Fibroblast of skin of right biceps (primary cell): ENCODE measurements at places on chromosomes 1 and 21.
A peak's percentile ranks its signal among the peaks of the same experiment; 100 is the strongest.

GRCh38 chr1:173302890-173303829 lies 96.0 kb upstream of the TNFSF4 start:
- DNase-seq, result no peak

- DNase-seq, result peak; percentile 46
Observed at GRCh38 chr1:92030656-92031107, 897 bp downstream of the EPHX4 start.

- peak; percentile 97 for DNase-seq
Observed at GRCh38 chr1:109792056-109792831, 28.5 kb upstream of the EPS8L3 start.

DNA sequence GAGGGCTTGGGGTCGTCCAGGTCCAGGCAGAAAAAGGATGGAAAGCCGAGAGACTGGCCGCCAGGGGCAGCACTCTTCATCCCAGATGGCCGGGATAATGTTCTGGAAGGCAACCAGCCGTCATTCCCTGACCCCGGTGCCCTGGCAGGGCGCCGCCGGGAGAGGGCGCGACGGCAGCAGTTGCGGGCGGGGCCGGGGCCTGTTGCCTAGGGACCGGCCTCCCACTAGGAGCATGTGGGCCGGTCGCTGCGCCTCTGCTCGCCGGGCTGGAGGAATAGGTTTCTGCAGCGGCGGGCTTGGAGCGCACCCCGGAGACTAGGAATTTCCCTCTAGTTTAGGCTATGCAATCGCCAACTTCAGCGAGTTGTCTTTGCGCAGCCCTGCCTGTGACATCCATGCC lies 11.0 kb downstream of the DMRTB1 start:
- DNase-seq, result peak; percentile 78

DNA sequence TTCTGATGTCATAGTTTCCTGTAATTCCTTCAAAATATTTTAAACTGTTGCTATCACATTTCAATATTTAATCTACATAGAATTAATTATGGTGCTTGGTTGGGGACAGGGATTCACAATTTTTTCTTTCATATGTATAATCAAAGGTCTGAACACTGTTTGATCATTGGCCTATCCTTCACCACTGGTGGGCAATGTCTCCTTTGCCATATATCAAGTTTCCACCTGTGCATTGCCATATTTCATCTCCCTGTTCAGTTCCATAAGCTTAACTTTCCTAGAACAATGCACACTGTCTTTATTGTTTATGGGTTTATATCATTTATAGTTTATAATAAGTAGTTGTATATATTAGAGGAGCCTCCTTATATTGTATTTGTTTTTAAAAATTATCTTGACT lies 374.9 kb upstream of the PTBP2 start:
- DNase-seq, result no peak
